Karpas-422 (cell line): ENCODE measurements at places on chromosomes 7 and 10. TPM values are rescaled to one million over a fixed set of nuclear protein-coding genes. Genes with fewer than 3 reads are reported as not detected.

LSM8 gene
- 93.4 and 102 TPM in 2 replicates for total RNA-seq

GPR37 gene
- not detected in 2 replicates for total RNA-seq

DNA2 gene
- total RNA-seq = 11.5 and 27.7 TPM in 2 replicates

PDSS1 gene
- 13.6 TPM in 2 replicates for total RNA-seq

SNCG gene
- not detected in 2 replicates for total RNA-seq

GRCh38 chr10:7474388-7474787 is 63.6 kb upstream of the SFMBT2 start:
- peak; percentile 92 for DNase-seq

DNA sequence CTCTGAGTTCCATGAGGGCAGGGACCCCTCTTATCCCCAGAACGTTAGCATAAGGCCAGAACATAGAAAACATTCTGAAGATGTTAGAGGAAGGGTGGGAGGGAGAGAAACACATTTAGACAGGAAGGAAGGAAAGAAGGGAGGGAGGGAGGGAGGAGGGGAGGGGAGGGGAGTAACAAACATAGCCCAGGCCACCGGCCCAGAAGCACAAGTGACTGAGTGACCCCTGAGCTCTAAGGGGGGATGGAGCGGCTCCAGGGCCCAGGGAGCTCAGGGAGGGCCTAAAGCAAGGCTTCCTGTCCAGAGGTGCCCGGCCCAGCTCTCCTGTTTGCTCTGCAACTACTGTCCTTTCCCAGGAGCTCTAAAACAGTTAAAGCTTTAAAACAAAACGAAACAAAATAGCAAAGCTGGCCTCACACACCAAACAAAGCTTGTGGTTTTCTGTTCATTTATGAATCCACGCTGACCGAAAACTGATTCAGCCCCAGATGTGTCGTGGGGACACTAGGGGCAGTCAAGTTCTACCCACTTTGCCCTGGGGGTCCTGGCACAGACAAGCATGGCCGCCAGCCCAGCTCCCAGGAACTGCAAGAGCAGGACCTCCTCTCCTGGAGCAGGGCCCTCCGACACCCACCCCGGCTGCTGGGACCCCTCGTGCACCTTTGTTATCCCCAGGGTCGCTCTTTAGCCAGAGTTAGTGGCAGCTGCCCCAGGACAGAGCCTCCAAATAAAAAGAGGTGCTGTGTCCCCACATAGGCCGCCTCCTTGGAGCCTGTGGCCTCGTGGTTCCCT is 496.2 kb upstream of the FOXK1 start:
- DNase-seq = no peak

DNA sequence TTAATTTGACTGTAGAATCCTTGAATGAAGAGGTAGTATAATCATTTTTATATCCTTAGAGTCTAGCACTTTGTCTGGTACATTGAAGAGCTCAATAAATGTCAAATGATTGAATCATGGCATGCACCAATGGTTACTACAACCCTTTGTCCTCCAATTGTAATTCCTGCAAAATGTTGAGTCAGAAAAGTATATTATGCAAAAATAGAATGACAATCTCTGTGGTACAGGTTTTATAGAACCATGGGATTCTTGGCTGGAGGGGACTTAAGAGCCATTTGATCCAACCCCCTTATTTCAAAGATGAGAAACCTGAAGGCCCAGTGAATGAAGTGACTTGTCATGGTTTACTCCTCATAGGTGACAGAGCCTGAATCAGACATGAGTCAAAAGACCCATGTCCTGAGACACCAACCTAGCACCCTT is 30.9 kb upstream of the SMKR1 start:
- DNase-seq = no peak

DNA sequence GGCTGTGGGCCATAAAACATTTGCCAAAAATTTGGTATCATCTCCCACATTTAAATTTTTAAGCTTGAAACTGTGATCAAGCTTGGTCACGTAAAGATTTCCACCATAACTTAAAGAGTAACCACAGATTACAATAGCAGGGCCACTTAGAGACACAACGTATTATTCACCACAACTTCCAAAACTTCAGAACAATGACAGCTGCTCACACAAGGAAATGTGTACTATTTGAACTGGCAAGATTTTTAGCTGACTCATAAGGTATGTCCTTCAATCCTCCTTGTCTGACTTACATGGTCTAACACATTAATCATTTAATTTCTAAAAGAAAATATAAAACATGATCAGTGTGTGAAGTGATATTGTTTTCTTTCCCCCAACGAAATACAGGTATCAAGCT is 234.5 kb downstream of the PARD3 start:
- no peak for DNase-seq

GRCh38 chr10:79374312-79375191 is 27.3 kb downstream of the PPIF start:
- peak; percentile 87 for DNase-seq

- DNase-seq = peak; percentile 68
Observed at GRCh38 chr7:131370523-131370968, 42.9 kb downstream of the MKLN1 start.

DNA sequence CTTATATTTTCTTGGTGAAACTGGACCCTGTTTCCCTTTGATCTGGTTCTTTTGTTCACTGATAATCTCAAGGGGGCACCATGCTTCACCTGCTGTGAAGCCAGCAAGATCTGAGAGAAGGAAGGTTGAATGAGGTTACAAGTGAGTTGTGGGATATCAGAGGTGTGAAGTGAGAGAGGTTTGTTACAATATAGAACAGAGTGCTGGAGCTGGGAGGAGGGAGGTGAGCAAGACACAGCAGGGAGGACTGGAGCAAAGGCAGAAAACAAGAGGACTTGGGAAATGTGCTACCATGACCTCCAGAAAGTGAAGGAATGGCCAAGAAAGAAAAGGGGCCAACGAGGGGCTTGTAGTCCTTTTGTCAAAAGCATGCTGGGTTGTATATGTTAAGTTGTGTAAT is 156.6 kb downstream of the LRMDA start:
- no peak for DNase-seq

DNA sequence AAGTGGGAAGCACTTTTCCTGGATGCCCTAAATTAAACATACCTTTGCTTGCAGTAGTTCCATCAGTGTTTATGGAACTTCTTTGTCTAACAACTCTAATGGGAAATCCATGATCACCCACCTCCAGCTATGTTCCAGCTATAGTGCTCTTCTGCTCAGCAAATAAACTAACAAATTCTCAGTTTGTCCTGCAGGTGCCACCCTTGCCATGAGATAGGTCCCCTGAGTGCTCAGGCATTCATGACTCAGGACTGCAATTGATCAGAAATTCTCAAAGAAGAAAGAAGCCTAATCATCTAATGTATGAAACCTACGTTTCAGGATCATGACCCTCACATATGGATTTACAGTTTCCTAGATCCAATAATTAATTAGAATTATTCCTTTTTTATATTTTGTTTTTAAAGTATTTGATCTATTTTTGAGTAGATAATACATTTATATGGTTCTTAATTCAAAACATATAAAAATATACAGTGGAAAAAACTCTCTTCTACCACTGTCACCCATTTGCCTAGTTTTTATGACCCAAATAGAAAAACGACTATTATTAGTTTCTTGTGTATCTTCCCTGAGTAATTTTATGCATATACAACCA is 48.7 kb upstream of the DYNC1I1 start:
- DNase-seq = peak; percentile 69

- no peak for DNase-seq
Observed at GRCh38 chr7:22998519-22998896, 15.4 kb downstream of the HYCC1 start.

DNA sequence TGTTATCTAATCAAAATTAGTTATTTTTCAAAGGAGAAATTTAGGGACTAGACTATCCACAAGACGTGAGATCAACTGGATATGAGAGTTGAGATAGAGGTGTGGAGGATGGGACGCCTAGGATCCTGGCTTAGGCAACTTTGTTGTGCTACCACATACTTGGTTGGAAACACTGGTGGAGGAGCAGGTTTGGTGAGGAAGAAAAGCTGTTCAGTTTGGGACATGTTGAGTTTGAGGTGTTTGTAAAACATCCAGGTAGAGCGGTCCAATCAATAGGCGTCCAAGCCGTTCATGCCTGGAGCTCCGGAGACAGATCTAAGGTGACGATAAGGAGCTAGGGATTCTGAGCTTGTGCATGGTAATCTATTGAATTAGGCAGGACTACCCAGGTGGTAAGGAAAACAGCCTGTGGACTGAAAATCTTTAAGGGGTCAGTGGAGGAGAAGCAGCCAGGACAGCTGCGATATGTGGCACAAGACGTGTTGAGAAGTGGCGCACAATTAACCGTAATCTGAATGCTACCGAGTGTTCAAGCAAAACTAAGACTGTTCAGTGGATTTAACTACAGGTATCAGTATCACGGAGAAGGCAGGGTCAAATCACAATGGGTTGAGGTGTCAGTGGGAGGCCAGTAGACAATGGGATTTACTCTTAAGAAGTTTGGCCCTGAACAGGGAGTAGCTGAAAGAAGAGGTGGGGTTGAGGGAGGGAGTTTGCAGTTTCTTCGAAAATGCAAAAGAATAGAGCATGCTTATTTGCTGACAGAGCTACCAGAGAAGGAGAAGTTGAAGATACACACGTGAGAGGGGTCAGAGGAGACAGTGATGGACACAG is 16.1 kb upstream of the TRPV6 start:
- DNase-seq = no peak

- DNase-seq = peak; percentile 86
Observed at GRCh38 chr7:23055582-23056178, 41.8 kb upstream of the HYCC1 start.

DNA sequence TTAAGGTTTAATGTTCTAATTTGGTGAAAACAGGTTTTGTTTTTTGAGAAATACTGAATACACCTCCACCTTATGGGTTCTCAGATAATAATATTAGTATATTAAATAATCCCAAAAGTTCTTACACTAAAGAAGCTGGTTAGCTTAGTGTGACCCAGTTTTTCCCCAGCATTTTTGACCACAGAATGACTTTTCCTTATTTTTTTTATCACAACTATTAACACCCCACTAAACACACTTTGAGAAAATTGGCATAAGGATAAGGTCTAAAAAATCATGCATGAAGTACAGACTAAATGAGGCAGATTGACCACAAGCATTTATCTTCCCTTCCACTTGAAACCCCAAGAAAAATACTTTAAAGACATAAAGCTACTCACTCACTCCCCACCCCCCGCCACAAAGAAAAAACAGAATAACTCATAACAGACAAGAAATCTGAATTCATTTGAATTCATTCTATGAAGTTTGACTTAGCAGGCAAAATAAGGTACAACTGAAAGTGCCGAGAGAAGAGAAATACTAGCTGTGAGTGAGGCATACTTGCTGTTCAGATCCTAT is 49.7 kb upstream of the WNT16 start:
- DNase-seq = no peak

DNA sequence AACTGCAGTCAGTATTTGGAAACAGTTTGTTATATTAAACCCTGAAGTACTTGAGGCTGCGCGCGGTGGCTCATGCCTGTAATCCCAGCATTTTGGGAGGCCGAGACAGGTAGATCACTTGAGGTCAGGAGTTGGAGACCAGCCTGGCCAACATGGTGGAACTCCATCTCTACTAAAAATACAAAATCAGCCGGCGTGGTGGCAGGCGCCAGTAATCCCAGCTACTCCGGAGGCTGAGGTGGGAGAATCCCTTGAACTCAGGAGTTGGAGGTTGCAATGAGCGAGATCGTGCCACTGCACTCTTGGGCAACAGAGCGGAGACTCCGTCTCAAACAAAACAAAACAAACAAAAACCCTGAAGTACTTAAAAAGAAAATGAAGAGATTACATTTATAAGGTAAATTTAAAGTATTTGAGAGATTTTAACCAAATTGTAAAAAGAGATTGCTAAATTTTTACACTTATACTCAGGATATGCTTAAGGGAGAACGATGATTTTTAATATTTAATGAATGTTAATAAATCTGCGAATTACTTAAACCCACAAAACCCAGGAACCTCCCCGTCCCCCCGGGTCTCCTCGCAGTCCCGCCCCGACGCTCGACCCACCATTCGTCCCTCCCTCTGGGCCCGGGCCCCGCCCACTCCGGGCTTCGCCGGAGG is 425 bp upstream of the MTG1 start:
- DNase-seq = no peak

DNA sequence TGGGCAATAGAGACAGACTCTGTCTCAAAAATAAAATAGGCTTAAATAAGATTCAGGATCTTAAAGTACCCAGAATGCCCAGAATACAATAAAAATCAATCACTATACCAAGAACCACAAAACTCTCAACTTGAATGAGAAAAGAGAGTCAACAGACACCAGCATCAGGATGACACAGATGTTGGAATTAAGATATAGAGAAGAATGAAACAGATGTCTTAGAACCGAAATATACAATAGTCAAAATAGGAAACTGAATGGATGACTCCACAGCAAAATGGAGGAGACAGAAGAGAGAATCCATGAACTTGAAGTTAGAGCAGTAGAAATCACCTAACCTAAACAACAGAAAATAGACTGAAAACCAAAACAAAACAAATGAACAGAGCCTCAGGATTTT is 29.6 kb downstream of the POR start:
- DNase-seq = no peak

DNA sequence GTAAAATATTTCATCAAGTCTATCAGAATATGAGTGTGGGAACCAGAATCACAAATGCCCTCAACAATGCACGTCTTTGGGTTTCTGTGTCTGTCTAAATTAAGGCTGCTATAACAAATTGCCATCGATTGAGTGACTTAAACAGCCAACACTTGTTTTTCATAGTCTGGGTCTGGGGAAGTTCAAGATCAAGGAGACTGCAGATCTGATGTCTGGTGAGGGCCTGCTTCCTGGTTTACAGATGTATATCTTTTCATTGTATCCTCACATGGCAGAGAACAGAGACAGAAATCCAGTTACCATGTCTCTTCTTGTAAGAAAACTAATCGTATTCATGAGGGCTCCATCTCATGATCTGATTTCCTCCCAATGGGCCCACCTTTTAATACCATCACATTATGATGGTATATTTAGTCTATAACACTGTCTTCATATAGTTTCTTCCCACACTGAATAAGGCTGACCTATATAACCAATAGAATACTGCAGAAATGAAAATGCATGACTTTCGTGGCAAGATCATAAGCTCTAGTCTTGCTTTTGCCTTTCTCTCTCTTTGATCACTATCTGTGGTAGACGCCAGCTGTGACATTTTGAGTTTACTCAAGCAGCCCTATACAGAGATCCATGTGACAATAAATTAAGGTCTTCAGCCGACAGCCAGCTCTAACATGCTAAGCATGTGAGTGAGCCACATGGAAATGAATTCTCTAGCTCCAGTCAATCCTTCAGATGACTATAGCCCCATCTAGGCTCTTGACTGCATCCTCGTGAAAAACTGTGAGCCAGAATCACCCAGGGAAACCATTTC is 51.9 kb downstream of the THSD7A start:
- DNase-seq = no peak
